ENCODE measurements at places on chromosomes 13 and 19.
A peak's percentile ranks its signal among the peaks of the same experiment; 100 is the strongest.

DNA sequence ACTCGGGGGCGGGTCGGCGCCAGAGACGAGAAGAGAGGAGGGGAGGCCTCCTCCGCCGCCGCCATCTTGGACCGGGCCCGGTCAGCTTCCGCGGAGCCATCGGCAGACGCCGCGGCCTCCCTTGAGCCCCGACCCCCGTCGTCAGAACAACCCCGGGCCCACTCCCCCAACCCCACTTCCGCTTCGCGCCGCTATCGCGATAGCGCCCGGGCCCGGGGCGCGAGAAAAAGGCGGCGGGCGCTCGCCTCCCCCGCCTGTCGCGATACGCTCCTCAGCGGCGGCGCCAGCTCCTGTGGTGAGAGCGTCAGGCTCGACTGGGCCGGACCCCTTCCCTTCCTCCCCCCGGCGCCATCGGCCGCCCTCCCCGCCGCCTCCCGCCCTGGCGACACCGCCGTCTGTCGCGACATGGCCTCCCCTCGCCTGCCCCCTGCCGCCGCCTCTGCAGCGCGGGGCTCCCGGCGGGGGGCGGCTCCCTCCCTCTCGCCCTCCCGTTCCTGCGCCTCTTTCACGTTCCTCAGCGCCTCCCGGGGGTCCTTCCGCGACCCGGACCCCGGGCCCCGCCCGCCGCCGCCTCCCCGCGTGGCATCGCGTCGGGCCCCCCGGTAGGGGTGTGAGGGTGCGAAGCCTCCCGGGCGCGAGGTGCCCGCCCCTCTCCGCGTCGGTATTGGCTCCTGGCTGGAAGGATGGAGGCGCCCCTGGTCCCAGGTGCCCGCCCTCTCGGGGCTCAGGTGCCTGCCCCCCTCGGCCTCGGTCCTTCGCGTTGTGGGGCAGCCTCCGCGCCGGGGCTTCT lies at the start of gene CNOT3:
Gene CNOT3, plus strand, starts transcription at position 64 of the 790 bp plus-strand sequence. CDS start 5,217 bp downstream, outside the sequence.
- no peak for DNase-seq

- no peak for DNase-seq
Measured at GRCh38 chr13:114313061-114313860, 1.0 kb upstream of the CHAMP1 start.

DNA sequence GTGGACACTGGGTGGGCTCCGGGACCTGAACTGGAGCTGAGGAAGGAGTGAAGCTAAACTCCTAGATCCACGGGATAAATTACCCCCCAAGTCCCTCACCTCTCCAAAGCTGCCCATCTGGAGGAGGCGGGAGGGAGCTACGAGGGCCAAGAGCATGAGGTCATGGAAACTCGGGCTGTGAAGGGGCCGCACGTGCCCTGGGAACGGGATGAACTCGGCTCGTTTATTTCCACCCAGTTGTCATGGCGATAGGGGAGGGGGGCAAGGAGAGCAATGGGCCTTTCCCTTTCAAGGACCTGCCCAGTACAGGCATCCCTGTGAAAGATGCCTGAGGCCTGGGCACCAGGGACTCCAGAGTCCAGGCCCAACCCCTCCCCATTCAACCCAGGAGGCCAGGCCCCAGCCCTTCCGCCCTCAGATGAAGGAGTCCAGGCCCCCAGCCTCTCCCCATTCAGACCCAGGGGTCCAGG lies 3.8 kb downstream of the PPP1R12C start:
- DNase-seq, result peak; percentile 97

GRCh38 chr19:54317108-54317964 lies 4.4 kb upstream of the LILRA5 start:
- DNase-seq, result no peak

- no peak for DNase-seq
Measured at GRCh38 chr13:97885641-97886040, 67.8 kb upstream of the IPO5 start.

- no peak for DNase-seq
Measured at GRCh38 chr19:48698046-48698445, 2.3 kb downstream of the FUT2 start.

DNA sequence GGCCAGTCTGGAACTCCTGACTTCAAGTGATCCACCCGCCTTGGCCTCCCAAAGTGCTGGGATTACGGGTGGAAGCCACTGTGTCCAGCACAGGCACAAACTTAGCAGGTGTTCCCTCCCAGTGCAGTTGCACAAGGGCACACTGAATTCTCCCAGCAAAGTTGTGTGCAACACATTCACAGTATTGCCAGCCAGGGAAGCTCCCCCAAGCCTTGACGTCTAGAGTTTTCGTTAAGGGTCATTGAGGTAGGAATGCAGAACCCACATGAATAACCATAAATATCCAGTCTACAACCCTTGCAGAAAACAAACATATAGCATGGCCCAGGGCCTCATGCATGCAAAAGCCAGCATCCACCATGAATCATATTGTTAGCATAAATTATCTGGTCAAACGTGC lies 3.3 kb upstream of the AURKC start:
- DNase-seq, result no peak

DNA sequence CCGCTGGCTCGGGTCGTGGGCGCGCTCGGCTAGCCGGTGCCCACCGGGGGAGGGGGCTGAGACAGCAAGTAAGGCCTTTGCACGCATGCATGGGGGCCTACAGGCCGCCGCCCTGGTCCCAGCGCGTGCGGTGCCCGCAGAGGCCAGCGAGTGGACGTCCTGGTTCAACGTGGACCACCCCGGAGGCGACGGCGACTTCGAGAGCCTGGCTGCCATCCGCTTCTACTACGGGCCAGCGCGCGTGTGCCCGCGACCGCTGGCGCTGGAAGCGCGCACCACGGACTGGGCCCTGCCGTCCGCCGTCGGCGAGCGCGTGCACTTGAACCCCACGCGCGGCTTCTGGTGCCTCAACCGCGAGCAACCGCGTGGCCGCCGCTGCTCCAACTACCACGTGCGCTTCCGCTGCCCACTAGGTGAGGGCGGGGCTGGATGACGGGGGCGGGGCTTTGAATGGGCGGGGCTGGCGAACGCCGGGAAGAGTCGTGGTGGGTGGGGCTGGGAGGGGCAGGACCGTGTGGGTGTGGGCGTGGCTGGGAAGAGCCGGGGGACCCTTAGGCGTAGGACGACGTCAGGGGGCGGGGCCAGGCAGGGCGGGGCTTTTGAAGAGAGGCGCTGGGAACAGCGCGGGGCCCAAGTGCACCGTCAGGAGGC lies 2.1 kb downstream of the CILP2 start:
- peak; percentile 27 for DNase-seq

Data from skin of body (tissue), 3 donors.